ENCODE measurements at places on chromosomes 3 and 15. TPM values are rescaled to one million over a fixed set of nuclear protein-coding genes. Genes with fewer than 3 reads are reported as not detected.

GRCh38 chr3:57003676-57004075 lies 56.8 kb upstream of the SPATA12 start:
- DNase-seq = no peak

DNA sequence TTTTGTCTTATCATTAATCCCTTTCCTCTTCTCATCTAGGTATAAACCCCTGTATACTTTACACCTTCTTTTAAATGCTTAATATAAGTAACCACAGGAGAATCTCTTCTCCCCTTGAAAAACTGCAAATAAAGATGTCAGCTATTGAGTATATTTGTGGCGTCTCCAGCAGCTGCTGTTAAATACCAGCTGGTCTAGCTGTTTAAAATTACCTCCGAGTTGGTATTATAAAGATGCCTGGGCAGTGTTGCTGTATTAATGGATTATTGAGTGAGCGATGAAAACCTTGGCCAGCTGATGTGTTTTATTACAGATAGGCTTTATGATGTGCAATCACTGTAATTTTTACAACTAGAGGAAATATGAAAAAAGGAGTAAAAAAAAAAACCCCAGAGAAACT lies 388.1 kb downstream of the TBC1D5 start:
- no peak for DNase-seq

- DNase-seq = no peak
These were observed 49.4 kb downstream of the CRYBG3 start for GRCh38 chr3:97871186-97871585.

DNA sequence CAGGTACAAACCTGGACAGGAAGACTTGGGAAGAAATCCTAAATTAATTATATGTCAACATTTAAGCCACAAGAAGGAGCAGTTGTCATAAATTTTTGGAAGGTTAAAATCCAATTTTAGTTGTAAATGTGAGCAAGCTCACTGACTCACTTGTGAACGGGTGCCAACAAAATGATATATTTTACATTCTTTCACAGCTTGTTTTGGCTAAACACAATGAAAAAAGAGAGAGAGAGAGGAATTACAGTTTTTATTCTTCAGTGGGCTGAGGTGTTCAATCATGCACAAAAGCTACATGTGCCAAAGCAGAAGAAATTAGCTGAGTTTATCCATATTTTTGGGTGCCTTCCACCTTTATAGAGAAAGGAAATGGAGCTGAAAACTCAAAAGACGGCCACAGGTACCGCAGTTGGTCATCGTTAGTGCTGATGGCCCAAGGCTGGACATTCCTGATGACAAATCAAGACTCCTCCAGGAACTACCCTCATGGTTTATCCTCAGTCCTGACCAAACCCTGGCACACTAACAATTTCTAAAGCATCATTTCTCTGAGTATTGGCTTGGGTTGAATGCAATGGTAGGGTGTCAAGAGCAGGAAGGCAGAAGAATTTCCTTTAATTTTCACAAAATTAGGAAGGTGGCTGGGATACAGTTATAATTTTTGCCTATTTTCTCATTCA lies 37.6 kb upstream of the WNT5A start:
- peak; percentile 76 for DNase-seq

DNA sequence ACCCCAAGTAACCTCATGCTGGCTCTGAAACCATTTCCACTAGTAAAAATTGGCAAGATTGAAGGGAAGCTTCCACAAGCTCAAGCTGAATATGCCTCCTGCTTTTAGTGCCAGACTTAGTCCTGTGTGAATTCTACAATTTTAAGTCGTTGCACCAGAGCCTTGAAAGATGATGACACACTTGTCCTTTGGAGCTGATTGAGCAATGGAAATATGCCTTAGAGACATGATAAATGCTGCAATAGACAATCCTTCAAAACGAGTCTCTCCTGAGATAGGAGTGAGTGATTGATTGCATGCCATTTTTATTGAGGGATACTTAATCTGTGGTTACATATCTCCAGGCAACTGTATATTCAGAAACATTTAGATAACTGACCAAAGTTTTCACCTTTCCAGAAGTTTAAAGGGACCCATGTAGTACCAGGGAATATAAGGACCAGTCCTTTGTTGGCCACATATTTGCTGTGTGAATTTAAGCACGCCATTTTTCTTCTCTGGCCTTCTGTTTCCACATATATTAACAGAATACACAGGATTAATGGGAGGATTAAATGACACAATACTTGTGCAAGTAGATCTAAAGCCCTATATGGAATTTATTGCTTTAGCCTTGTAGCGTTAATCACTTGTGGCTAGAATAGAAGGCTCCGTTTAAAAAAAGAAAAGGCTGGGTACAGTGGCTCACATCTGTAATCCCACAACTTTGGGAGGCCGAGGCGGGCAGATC lies 65.1 kb downstream of the PPARG start:
- no peak for DNase-seq

DNA sequence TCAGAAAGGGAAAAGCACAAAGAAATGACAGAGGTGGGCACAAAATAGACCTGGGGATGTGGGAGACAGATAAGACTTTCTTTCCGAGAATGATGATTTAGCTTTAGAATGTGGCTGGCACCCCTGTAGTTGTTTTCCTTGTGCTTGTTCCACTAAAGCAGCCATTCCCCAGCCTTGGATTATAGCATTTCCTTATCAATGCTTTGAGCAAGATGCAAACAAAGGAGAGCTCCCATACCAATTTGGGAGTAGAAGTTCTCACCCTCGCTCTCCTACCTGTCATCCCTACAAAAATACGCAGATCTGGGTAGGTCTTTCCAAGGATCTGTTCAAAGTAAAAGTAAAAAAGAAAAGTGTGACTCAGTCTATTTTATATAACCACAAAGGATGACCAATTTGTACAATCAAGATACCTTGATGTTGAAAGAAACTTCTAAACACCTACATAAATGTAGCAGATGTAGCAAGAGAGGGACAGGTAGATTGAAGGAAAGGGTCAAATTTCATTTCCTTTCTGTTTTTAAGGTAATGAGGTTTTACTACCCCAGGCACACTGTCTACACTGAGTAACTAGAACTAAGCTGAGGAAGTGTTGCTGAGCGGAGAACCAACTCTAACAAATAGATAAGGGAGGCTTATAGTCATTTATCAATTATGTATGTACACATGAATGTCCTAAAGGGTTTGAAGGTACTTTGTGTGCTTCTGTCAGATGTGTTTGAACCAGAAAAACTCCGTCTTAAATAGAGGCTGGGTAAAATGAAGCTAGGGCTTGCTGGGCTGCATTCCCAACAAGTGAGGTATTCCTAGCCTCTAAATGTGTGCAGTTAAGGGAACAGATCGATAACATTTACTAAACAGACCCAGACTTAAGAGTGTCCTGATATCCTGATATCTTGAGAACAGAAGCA lies 91.1 kb upstream of the LRRN1 start:
- DNase-seq = peak; percentile 48

The SLC12A8 gene
- total RNA-seq = 30.7 TPM

The FEZF2 gene
- not detected for total RNA-seq

The LINGO1 gene
- not detected for total RNA-seq

The PDCD10 gene
- 84.6 TPM for total RNA-seq
